ENCODE measurements at places on chromosomes 5 and 9.
A peak's percentile ranks its signal among the peaks of the same experiment; 100 is the strongest.

DNA sequence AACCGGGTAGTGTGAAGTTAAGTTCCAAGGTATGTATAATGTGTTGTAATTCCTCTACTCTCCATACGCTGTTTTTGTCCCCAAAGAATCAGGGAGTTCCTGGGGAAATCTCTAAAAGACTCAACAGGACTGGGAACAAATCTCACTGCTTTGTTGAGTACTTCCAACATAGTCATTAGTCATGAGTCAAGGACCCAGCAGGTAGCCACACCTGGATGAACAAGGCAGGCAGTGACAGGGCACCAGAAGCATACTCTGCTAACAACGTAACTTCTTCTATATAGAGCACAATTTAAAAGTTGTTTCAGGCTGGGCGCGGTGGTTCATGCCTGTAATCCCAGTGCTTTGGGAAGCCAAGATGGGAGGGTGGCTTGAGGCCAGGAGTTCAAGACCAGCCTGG, 126.8 kb downstream of the SLC1A3 start:
- no peak for DNase-seq

DNA sequence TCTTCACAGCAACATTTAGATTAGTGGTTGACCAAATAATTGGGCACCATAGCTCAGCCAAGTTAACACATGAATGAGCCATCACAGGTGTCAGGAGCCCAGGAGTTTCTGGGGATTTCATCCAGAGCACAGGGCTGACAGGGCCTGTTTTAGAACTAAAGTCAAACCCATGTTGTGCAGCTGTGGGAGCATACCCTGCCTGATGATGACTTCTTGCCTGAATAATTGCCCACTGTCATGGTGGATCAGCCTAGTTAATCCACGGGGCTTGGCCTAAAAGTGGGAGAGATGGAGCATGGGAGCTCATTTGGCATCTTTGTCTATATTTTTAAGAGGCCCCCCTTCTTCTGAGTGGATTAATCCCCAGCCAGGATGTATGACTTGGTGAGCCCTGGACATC, 105.6 kb upstream of the GDNF start:
- DNase-seq = no peak

DNA sequence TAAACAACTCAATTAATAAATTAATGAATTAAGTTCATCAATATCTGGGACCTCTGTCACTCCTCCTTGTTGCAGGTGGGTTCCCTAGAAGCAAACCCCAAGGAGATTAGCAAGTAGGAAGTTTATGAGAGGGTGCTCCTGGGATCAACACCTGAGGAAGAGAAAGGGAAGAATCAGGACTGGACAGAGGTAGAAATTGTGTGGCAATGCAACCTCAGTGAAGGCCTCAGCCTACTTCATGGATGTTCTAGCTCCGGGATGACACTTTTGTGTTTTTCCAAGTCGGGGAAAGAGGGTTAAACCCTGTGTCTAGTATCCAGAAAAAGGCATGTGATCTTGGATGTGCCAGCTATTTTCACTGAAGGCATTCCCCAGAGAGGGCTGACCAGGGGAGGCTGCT, 23.2 kb downstream of the MAMDC2 start:
- no peak for DNase-seq

GRCh38 chr9:130426467-130426773, 18.3 kb upstream of the ASS1 start:
- DNase-seq = no peak

- DNase-seq = no peak
These were observed 80.2 kb upstream of the ZNF169 start for GRCh38 chr9:94178927-94179326.

- DNase-seq = no peak
These were observed 160.7 kb downstream of the TTC39B start for GRCh38 chr9:15146268-15146700.

GRCh38 chr9:38047301-38048251, 21.5 kb downstream of the SHB start:
- DNase-seq = peak; percentile 50

DNA sequence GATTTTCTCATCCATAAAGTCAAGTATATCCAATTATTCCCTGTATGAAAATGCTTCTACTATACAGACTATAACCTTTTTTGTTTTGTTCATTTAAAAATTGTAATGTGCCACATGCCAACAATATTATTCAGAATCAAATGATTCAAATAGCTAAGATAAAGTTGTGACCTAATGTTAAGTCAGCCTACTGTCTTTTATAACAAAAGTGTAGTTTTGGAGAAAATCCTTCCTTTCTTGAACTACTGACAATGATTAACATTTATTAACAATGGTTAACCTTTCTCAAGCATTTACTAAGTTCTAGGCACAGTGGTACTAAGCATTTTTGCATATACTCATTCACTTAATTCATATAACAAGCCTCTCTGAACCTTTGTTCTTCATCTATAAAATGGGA, 25.0 kb downstream of the CSF2 start:
- no peak for DNase-seq

DNA sequence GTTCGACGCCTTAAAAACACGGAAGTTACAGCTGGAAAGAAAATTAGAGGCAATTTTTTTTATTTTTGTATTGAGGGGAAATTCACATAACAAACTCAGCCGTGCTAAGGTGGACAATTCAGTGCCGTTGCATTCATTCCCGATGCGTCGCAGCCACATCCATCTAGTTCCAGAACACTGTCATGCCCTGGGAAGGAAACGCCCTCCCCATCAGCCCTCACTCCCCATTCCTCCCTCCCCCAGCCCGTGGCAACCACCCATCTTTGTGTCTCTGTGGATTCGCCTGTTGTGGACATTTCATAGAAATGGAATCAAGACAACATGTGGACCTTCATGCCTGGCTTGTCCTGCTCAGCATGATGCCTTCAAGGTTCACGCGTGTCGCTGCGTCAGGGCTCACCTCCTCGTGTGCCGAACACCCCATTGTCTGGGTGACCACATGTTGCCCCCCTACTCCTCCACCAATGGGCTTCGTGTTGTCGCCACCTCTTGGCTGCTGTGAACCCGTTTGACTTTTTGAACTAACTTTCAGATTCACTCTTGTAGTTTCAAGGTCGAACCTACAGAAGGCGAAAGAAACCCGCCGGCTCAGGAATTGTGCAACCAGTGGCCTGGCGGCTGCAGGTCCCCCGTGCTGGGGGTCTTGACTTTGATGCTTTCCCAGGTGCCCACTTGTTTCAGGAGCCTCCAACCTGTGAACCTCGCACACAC, 17.4 kb upstream of the CAMSAP1 start:
- DNase-seq = no peak

DNA sequence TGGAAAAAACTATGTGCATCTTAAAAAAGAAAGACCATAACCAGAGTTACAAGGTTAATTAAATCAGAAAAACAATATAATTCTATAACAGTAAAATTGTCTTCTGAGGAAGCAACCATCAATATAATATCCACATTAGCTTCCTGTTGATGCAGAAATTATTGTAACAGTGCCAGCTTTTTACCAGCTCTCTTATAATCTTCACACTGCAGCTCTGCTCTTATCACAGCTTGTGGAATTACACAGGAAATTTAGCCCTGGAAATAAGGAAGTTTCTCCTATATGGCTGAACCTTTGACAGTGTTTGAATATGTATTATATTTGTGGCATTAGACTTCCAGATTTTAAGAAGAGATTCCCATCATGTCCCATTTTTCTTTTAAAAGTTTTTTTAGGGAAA, 49.1 kb upstream of the TEK start:
- peak; percentile 13 for DNase-seq
